NCI-H748 treated with DMSO at 0.1 percent for 48 hours (cell line): ENCODE measurements at places on chromosomes 11 and 22.

DNA sequence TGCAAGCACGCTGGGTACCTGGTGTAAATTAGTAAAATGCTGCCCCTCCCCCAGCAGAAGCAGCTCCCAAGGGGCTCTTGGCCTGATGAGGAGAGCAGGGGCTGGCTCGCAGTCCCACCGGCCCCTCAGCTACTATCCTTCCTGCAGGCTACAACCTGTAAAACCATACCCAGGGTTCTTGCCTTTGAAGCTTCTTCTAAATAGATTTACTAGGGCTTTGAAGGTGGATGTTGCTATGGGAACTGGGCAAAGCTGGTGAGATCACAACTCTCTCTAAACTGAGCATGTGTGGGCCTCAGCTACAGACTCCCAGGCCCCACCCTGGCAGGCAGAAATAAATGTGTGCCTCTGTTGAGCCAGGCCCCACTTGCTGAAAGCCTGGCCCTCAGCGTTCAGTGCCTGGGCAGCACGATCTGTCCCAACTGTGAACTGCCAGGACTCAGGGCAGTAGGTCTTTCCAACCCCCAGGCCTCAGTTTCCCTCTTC, 18.5 kb downstream of the CD5 start:
- DNase-seq, result no peak

GRCh38 chr11:87628026-87628580, 547.1 kb downstream of the RAB38 start:
- DNase-seq, result no peak

- no peak for DNase-seq
Measured at GRCh38 chr11:105469931-105470330, 139.9 kb upstream of the GRIA4 start.

DNA sequence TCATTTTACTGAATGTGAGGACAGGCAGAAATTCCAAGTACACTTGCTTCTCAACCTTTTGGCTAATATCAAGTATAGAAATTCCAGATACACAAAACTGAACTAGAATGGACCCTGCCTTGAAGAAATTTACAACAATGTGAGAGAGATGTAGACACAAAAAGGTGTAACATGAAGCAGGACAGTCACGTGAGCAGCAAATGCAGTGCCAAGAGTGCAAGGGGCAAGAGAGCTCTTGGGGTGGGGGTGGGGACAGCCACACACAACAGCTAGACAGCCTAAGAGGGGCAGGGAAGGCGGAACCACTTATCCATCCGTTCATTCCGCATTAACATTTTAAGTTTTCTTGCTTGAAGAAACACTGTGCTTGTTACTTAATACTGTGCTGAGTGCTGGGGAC, 28.9 kb downstream of the PLEKHA7 start:
- no peak for DNase-seq

DNA sequence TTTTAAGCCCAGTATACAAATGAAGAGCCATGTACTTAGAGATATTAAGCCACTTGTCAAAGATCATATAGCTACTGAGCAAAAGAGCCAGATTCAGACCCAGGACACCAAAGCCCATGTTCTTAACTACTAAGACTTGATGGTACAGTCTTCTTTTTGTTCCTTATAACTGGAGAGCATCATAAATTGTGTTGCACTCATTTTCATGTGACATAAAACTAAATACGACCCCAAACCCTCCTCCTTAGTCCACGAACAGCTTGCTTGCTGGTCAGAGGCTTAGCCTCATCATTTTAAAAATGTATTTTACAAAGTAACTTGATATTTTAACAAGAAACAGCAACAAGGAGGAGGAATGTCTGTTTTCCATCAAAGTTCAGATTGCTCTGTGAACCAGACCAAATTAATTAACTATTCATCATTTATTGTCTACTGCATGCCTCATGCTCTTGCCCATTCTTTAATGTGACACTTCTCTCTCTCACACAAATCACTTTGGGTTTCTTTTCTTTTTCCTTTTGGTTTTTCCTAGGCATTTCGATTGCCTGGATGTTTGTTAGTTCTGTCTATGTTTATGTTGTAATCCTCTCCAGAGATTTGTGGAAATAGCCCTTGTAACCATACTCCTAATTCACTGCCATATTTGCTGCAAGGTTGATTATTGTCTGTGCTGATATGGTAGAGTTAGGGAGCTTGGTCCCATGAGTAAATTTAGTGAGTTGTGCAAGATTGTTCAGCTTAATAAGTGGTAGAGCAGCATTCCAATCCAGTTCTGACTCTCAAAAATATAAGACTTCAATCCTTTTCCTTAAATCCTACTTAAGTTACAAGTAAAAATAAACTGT, 8.4 kb upstream of the ARHGAP20 start:
- DNase-seq, result no peak

DNA sequence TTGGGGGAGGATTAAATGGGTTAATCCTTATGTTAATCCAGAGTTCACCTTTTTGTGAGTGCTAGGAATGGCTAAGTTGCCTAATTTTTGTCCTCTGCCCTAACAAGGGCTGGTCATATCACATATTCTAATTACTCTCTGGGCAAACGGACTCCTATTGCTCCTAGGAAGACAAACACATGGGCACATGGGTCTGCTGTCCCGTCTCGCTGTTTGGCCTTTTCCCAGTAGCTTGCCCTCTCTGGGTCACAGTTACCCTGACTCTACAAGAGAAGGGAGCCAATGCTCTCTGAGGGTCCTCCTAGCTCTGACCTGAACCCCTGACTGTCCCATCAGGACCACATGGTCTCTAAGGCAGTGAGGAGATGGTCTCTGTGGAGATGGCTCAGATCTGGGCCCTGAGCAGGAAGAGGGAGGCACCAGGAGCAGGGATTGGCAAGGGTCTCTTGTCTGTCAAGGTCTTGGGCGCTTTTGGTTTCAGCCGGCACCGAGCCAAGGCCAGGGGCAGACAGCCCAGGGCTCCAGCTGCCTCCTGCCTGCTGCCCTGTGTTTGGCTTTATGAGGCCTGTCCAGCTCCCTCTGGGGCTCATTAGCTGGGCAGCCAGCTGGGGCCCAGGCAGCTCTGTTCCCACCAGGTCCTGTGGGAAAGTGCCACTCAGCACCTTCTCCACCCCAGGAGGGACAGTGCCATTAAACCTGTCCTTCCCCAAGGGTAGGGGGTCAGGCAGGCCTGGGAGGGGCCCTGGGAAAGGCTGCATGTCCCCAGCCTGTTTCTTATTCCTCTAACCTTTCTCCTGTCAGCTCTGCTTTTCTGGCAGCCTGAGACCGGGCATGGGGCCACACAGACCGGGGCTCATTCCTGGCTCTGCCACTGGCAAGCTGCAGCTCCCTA, 559.9 kb downstream of the MN1 start:
- no peak for DNase-seq

DNA sequence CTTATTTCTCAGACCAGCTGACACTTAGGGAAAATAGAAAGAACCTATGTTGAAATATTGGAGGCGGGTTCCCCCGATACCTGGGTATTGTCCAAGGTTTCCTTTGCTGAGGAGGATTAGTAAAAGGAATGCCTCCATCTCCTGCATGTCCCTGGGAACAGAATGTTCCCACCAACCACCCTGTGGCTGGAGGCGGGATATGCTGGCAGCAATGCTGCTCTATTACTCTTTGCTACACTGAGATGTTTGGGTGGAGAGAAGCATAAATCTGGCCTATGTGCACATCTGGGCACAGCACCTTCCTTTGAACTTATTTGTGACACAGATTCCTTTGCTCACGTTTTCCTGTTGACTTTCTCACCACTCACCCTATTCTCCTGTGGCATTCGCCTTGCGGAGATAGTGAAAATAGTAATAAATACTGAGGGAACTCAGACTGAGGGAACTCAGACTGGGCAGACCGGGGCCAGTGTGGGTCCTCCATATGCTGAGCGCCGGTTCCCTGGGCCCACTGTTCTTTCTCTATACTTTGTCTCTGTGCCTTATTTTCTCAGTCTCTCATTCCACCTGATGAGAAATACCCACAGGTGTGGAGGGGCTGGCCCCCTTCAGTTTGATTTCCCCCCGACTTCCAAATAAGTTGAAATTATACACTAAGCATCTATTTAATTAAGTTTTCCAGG, 32.1 kb downstream of the IGLL1 start:
- DNase-seq, result no peak

DNA sequence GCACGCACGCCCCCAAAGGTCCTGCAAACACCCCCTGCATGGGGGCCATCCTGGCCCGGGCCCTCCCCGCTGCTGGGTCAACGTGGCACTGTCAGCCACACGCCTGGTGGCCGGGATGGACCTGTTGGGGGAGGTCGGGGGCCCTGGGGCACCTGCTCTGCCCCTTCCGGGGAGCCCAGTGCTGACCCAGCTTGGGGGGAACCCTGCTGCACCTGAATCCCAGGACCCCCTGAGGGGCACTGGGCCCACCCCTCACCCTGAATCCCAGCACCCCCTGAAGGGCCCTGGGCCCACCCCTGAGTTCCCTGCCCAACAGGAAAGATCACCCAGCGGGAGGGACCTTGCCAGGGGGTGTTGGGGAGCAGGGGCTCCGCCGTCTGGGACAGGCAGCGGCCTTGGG, 413 bp upstream of the MUC6 start:
- no peak for DNase-seq

GRCh38 chr11:123480882-123481281, 50.8 kb downstream of the GRAMD1B start:
- DNase-seq, result no peak

DNA sequence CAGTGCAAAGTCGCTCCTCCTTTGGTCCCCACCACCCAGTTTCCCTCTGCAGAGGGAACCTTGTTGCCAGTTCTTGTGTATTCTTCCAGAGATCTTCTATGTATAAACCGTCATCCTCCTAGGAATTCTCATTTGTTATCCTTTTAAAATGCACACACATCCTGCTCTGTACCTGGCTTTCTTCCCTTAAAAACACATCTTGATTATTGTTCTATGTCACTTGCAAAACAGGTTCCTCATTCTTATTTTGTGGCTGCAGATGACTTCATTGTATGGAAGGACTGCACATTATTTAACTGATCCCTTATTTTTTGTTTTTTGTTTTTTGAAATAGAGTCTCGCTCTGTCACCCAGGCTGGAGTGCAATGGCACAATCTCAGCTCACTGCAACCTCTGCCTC, 26.6 kb upstream of the SYT7 start:
- DNase-seq, result no peak

- no peak for DNase-seq
Measured at GRCh38 chr11:134975866-134976376, 563.9 kb upstream of the B3GAT1 start.

DNA sequence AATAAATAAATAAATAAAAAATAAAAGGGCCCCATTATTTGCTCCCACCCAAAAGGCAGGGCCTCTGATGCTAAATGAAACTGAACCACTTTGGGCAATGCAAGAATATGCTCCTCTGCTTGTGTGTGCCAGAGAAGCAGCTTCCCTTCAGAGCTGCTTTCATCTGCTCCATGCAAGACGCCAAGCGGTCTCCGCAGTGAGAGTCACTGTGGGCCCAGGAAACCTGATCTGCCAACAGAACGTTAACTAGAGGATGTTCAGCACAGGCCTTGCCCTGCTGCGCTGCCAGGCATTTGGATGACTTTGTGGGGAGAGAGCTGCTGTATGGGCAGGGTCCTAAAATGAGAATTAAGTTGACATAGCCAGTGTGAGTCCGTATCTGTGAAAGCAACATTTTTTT, 43.7 kb upstream of the APOA1 start:
- DNase-seq, result no peak

DNA sequence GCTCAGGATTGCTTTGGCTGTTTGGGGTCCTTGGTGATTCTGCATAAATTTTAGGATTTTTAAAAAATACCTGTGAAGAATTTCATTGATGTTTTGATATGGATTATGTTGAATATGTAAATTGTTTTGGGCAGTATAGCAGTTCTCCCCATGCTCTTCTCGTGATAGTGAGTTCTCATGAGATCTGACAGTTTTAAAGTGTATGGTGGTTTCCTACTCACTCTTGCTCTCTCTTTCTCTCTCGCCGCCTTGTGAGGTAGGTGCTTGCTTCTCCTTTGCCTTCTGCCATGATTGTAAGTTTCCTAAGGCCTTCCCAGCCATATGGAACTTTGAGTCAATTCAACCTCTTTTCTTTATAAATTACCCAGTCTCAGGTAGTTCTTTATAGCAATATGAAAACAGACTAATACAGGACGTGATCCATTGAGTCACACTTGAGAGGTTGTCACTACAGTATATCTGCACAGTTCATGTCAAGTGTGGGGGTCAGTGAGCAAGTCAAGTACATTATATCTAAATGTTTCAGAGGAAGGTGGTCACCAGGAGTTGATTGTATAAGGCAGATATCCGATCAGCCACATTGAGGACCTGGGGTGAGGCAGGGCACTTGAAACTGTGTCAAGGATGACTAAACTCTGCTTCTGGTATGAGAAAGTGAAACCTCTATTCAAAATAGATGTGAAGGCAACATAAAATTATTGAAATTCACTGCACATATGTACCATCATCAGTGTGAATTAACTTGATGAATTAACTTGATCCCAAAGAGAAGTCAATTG, 70.7 kb upstream of the CCDC179 start:
- DNase-seq, result no peak

DNA sequence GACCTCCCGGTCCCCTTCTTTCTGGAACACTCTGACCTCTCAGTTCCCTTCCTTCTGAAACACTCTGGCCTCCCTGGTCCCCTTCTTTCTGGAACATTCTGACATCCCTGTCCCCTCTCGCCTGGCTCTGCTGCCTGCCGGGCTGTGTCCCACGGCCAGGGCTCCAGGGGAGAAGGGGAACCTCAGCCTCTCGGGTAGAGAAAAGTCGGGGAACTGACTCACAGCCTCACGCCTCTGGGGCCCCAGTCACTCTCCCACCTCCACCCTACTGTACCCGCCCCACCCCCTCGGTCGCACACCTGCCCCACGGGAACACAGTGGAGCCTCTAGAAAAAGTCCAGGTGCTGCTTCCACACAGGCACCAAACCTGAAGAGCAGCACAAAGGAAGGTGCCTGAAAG, 93.3 kb downstream of the BRD1 start:
- DNase-seq, result no peak

DNA sequence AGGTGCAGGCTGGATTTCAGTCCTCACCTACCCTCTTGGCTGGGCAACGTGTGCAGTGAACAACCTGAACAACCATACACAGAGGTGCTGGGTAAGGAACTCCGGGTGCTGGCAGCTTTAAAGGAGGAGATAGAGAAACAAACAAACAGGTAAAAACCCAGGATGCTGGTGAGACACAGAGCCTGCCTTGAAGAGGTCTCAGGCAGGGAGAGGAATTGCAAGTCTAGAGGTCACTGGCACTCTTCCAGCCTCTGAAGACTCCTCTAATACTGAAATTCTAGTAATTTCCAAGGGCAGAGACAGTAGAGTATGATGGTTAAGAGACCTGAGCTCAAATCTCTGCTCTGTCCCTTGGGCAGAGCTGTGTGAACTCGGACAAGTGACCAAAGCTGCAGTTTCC, 192.5 kb downstream of the CEP164 start:
- DNase-seq, result no peak

DNA sequence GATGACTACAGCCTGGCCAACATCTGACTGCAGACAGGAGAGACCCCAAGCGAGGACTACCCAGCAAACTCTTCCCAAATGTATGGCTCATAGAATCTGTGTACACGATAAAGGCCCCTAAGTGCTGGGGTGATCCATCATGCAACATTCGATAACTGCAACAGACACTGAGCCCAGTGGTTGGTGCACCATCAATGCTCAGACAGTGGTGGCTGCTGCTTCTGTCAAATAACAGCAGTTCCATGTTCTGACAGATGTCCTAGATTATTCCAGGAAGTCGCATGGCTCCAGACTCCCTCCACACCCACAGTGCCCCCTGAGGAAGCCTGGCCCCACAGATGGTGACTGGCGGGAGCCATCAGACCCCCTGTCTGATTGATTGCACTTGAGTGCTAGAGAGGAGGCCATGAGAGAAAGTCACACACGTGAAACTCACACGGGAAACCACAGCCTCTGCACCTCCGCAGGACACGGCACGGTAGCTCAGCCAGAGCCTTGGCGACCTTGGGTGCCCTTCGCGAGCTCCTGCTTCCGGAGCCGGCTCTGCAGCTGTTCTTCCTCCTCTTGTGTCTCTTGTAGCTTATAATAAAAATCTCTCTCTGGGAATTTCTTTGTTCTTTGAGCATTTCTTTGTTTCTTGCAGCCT, 1155.9 kb downstream of the TBC1D22A start:
- no peak for DNase-seq
